NCI-H187 (cell line): ENCODE measurements at places on chromosomes 7 and 10.
A peak's percentile ranks its signal among the peaks of the same experiment; 100 is the strongest.

DNA sequence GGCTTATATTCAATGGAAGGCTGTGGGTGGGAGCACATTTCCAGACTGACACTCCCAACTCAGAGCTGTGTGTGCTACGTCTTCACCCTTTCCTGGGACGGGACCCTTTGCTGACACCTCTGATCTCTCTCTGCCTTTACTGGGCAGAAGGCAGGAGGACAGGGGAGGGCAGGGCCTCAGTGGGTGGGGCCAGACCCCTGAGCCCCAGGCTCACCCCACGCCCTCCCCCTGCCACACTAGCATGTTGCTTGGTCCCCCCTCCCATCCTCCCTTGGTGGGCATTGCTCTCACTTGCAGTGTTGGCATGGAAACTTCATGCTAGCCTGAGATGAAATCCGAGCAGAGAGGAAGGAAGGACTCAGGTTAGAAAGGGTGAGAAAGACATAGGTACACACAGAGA lies 18.4 kb downstream of the TMEM273 start:
- DNase-seq = no peak

GRCh38 chr10:70169011-70169410 lies 1.3 kb downstream of the SAR1A start:
- no peak for DNase-seq

GRCh38 chr7:114081606-114082425 lies 163.0 kb upstream of the PPP1R3A start:
- peak; percentile 25 for DNase-seq

DNA sequence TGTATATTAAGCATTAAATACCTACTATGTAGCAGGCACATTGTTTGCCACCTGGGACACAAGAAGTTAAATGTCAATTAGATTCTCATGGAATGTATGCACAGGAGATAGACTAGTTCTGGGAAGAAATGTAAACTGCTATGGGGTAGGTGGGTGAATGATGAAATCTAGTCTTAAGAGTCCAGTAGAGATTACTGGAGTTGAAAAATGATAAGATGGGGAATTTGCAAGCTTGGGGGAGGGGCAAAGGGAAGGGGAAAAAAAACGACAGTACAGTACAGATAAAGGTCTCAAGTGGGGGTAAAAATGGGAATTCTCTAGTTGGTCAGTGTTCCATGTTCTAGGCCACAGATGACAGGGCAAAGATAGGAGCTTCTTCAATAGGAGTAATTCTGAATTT lies 94.4 kb downstream of the ATE1 start:
- no peak for DNase-seq

DNA sequence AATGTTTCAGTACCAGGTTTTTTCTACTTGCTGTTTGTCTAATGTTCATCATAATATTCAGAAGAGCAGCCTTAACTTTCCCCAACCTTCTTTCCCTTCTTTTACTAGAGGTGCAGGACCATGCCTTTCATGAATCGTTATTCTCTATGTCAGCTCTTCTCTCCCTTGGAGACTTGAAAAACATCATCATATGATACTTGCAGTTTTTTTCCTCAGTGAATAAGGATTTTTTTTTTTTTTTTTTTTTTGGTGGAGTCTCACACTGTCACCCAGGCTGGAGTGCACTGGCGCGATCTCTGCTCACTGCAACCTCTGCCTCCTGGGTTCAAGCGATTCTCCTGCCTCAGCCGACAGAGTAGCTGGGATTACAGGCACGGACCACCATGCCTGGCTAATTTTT lies 30.1 kb downstream of the SMNDC1 start:
- no peak for DNase-seq

- DNase-seq = no peak
These were observed 320.6 kb downstream of the FRMD4A start for GRCh38 chr10:14010101-14010558.

DNA sequence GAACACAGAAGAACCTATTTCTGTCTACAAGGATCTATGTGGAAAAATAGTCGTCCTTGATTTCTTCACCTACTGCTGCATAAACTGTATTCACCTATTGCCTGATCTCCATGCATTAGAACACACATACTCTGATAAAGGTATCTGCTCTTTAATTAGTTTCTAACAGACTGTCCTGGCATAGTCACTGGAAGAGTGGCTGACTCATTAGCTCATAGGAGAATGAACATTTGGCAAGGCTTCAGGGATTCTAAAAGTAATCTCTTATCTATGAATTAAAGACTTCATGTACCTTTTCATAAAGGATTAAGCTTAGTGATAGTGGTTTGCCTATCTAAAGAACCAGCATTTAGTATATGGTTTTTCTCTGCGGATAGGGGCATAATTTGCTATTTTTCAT lies 4.1 kb downstream of the NHLRC2 start:
- no peak for DNase-seq

DNA sequence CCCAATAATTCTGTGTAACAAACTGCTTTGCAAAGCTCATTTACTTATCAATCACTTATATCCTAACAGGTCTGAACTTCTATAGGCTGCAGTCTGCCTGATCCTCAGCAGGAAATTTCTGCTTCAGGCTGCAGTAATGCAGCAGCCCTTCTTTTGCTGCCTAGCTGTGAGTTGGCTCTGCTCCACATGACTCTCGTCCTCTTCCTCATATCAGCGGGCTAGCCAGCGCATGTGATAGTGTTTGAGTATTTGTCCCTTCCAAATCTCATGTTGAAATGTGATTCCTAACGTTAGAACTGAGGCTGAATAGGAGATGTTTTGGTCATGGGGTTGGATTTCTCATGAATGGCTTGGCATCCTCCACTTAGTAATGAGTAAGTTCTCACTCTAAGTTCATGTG lies 387.8 kb downstream of the SEMA3D start:
- no peak for DNase-seq

DNA sequence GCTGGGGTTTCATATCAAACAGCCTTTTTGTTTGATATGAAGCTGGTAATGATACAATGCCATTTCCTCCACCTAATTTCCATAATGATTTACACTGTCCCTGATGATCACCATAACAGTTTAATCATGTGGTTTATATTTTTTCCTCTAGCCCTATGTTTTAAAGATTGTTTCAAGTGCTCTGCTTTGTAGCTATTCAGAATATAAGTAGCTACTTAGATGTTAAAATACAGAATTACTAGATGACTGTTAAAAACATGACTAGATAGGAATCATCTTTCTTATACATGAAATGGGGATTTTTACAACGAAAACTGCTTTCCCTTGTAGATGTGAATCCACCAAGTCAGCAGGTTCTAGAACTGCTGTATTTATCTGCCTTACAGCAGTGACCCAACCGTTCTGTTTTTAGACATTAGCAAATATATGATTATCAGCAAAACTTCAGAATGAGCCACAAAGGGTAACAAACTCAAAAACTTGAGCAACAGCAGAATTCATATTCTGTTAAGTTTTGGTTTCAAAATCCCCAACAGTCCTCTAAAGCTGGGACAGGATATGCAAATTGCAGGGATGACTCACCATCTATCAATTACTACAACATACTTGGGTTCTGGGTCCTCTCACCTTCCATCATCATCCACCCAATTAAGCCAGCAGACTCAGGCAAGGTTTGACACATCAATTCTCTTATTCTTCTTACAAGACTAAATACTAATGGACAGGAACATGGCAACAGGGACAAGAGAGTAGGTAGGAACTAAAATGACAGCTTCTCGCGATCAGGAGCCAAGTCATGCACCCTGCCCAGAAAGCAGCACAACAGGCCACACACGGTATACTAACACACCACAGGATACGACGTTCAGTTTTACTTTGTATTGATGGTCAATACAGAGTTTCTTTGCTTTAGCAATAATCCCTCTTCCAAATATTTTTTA lies 83.9 kb downstream of the PIP4K2A start:
- no peak for DNase-seq

- no peak for DNase-seq
These were observed 95.3 kb downstream of the INSYN2A start for GRCh38 chr10:127100983-127101615.

DNA sequence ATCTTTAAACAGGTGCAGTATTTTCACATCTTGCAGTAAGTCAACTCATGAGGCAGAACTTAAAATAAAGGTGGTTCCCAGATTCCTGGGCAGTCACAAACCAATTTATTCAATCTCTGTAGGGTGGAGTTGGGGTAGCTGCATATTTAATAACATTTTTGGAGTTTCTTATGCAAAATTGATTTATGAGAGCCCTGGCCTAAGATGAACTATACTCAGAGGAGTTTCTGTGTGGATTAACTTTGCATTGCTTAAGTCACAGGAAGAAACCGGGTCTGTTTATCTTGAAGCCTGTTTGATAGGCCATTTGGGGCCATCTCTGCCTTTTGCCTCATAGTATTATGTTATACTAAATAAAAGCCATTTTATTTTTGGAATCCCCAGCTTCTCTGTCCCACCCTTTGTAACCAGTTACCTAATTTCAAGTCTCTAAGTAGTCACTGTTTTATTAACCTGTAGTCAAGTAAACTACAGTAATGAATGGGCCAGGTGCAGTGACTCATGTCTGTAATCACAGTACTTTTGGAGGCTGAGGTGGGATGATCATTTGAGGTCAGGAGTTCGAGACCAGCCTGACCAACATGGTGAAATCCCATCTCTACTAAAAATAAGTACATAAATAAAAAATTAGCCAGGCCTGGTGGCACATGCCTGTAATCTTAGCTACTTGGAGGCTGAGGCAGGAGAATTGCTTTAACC lies 104.4 kb upstream of the FAM3C start:
- no peak for DNase-seq

DNA sequence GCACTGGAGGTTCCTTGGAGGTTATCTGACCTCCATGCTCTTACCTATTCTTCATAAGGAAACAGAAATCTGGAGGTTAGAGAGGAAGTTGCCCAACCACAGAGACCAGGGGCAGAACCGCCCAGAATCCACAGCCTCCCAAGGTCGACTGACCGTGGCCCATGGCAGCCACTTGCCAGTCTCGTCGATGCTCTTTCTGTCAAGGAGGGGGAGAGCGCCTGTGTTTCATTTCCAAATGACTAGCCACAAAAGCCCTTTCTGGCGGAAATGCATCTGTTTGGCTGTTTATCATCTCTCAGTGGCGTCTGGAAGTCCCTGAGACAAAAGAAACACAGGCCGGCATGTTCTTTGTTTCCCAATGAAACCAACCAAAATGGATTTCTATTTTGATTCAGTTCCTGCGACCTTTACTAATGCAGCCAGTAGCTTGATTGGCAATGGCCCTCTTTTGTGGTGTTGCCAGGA lies 2.9 kb downstream of the RAMP3 start:
- DNase-seq = no peak

GRCh38 chr10:35545878-35546590 lies 59.1 kb upstream of the GJD4 start:
- no peak for DNase-seq

GRCh38 chr10:104844073-104844472 lies 203.0 kb downstream of the SORCS3 start:
- DNase-seq = no peak

- no peak for DNase-seq
These were observed at the start of gene CRHR2 for GRCh38 chr7:30682212-30683083. Gene CRHR2, minus strand, starts transcription at chr7:30682456. Its CDS starts 176 bp downstream, at chr7:30682280.

DNA sequence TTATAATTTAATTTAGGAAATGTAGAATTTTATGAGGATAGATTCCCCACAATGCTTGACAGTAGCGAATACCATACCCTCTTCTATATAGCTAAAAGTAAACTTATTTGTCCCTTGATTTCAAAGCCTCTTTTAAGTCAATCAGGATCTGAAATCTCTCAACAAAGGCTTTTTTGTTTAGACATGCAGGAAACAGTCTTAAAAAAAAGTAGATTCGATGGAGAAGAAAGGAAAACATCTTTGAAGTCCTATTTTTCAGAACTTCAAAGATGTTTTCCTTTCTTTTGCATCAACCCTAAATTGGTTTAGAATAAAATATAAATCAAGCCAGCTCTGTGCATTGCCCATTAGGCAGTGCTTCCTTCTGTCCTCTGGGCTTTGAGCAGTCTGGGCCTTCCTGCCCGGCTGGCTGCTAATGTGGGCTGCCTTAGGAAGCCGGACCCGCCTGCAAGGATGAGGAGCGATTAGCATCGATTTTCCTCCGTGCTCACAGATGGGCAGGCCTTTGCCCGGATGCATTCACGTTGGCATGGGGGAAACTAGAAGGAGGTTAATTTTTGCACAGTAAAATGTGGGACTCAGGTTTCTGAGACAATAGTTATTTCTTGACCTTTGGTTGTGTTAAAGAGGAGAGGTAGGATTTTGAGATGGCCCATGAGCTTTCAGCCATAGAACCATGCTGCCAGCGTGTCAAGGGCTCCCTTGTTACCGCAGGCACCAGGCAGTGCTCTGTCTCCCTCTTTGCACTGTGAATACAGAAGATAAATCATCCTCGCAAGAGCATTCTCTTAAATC lies 15.5 kb downstream of the MSRB2 start:
- DNase-seq = no peak

- no peak for DNase-seq
These were observed 3.9 kb upstream of the ATP6V0E2 start for GRCh38 chr7:149869867-149870266.

GRCh38 chr7:28479507-28479947 lies 67.2 kb downstream of the CREB5 start:
- DNase-seq = no peak
